ENCODE measurements at places on chromosomes 7 and 10.

- no peak for DNase-seq
Observed at GRCh38 chr7:37230221-37230620, 218.4 kb downstream of the ELMO1 start.

DNA sequence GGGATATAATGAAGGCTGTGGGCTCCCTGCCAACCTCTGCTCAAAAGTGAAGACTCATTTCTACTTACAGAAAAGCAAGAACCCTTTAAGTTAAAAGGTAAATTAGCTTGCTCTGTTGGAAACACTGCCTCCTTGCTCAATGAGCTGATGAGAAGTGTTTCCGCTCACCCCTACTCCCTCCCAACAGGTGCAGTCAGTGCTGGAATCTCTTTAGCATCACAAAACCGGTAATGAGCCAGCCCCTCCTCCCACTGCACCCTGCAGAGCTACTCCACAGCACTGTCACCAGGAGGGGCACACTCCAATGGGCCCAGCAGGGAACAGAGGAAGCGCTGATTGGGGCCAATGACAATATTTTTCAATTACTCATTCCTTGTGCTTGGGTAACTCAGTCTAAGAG is 262.5 kb downstream of the TCERG1L start:
- no peak for DNase-seq

DNA sequence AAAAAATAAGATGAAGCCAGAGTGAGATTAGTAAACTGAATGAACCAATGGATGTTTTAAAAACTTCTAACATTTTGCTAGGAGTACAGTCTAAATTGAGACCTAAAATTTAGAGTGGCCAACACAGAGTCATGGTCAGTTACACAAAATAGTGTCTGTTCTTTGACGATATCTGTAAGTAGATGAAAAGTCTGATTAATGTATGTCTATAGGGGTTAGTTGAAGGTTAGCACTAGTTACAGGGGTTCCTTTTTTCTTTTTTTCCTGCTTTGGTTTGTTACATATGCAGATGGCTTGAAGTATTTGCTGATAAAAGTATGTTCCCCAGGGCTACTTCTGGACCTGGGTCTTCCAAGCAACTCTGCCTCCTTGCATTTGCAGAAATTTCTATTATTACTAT is 90.1 kb upstream of the MTPN start:
- no peak for DNase-seq

DNA sequence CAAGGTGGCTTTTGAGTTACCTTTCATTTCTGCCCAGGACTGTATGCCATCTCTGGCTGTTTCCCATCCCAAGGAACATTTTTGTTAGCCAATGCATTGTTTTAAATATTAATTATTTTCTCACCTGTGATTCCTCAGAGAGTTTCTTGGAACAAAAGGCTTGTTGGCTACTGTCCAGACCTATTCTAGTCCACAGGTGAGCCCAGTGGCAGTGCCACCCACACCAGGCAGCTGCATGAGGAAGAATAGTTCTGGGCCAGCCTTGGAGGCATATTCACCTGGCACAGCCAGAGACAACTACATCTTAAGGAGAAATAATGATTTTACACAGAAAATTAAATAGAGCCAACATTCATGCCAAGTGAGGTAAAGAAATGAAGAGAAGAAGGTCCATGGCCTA is 123.9 kb downstream of the C1GALT1 start:
- DNase-seq, result no peak
